ENCODE measurements at places on chromosomes 12 and 14. TPM values are rescaled to one million over a fixed set of nuclear protein-coding genes. Genes with fewer than 3 reads are reported as not detected.

GPR132 gene
- 19.0 TPM for polyA plus RNA-seq

ERP27 gene
- 2.5 TPM for polyA plus RNA-seq

CPSF2 gene
- 44.9 TPM for polyA plus RNA-seq

TUBA1A gene
- 1,779 TPM for polyA plus RNA-seq

TAS2R13 gene
- not detected for polyA plus RNA-seq

SLC5A8 gene
- not detected for polyA plus RNA-seq

CABP1 gene
- polyA plus RNA-seq = 0.19 TPM

DPPA3 gene
- not detected for polyA plus RNA-seq

PDZRN4 gene
- not detected for polyA plus RNA-seq

GRIP1 gene
- polyA plus RNA-seq = 0.18 TPM

Measured in CD14-positive monocyte (primary cell).